ENCODE measurements at places on chromosomes 5 and 9.

GRCh38 chr9:9754186-9754585 lies 858.6 kb downstream of the PTPRD start:
- DNase-seq = no peak

GRCh38 chr5:137734962-137735554 lies 831 bp downstream of the KLHL3 start:
- DNase-seq = no peak

DNA sequence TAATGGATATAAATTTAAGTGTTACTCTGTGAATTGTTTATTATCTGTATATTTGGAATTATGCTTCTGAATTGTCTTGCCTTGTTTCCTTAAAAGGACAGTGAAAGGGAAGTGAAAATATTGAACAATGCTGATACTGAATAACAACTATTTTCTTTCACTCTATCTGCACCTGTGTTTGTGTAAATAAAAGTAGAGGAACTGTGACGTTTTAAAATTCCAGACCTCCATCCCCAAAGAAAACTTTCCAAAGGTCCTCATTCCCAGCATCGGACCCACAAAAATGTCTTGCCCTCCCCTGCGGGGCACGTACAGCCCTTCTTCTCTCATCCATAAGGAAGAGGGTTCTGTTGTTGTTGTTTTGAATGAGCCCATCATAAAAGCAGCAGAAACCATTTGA lies 100.0 kb downstream of the NLN start:
- DNase-seq = no peak

GRCh38 chr9:77523891-77524290 lies 124.2 kb downstream of the GNA14 start:
- DNase-seq = no peak

- no peak for DNase-seq
Measured at GRCh38 chr9:8860086-8860485, 1060.5 kb upstream of the DMAC1 start.

- DNase-seq = no peak
Measured at GRCh38 chr5:36969700-36970395, 93.3 kb downstream of the NIPBL start.

- no peak for DNase-seq
Measured at GRCh38 chr9:121321016-121321503, 49.0 kb downstream of the STOM start.

DNA sequence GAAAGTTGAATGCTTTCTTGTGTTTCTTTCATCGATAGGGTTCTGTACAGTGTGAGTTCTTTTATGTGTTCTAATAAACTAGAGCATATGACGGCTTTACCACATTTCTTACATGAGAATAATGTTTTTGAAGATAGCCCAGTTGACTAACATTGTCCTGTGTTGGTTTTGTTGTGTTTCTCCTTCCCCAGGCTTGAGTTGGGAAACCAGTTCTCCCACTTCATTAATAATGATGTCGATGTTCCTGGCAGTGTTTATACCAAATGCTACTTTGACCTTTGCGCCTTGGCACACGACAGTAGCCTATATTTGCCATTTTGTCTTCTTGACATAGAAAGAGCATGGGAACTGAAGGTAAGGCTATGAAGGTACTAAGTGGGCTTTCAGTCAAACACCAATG lies 14.4 kb upstream of the ZNF782 start:
- DNase-seq = no peak

- no peak for DNase-seq
Measured at GRCh38 chr5:160174780-160175437, 54.4 kb upstream of the FABP6 start.

DNA sequence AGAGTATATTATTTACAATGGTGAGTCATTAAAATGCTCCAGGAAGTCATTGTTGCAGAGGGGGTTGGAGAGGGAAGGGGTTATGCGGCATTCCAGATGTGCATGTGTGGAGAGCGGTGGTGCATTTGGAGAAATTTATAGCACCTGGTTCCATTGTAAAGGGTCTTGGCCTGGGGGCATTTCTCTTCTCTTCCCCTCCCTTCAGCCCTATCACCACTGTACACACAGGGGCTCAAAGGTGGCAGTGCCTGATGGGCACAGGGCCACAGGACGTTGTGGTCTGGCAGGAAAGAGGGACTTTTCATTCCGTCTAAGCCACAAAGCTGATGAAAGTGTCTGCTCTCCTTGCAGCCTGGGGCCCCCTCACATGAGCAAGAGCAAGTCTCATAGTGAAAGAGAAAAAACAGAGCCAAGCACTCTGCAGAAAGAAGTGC lies 442.4 kb upstream of the ZNF462 start:
- no peak for DNase-seq

DNA sequence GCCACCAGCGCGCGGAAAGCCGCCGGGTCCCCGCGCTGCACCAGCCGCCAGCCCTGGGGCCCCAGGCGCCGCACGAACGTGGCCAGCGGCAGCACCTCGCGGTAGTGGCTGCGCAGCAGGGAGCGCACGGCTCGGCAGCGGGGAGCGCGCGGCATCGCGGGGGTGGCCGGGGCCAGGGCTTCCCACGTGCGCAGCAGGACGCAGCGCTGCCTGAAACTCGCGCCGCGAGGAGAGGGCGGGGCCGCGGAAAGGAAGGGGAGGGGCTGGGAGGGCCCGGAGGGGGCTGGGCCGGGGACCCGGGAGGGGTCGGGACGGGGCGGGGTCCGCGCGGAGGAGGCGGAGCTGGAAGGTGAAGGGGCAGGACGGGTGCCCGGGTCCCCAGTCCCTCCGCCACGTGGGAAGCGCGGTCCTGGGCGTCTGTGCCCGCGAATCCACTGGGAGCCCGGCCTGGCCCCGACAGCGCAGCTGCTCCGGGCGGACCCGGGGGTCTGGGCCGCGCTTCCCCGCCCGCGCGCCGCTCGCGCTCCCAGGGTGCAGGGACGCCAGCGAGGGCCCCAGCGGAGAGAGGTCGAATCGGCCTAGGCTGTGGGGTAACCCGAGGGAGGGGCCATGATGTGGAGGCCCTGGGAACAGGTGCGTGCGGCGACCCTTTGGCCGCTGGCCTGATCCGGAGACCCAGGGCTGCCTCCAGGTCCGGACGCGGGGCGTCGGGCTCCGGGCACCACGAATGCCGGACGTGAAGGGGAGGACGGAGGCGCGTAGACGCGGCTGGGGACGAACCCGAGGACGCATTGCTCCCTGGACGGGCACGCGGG lies at the start of gene TERT:
Gene TERT (minus strand): TSS at position 234 of the 815 bp plus-strand sequence. CDS start 79 bp downstream, at position 155.
- peak; percentile 47 for DNase-seq
